ENCODE measurements at places on chromosomes 6 and 20.

- DNase-seq = no peak
These were observed 54.4 kb downstream of the DHX35 start for GRCh38 chr20:39016506-39016905.

- no peak for DNase-seq
These were observed 7.3 kb downstream of the SLC2A4RG start for GRCh38 chr20:63746751-63747315.

GRCh38 chr6:170083236-170084051 lies 207.4 kb downstream of the DLL1 start:
- no peak for DNase-seq

- DNase-seq = peak; percentile 18
These were observed 584 bp downstream of the PTK7 start for GRCh38 chr6:43076464-43077332.

DNA sequence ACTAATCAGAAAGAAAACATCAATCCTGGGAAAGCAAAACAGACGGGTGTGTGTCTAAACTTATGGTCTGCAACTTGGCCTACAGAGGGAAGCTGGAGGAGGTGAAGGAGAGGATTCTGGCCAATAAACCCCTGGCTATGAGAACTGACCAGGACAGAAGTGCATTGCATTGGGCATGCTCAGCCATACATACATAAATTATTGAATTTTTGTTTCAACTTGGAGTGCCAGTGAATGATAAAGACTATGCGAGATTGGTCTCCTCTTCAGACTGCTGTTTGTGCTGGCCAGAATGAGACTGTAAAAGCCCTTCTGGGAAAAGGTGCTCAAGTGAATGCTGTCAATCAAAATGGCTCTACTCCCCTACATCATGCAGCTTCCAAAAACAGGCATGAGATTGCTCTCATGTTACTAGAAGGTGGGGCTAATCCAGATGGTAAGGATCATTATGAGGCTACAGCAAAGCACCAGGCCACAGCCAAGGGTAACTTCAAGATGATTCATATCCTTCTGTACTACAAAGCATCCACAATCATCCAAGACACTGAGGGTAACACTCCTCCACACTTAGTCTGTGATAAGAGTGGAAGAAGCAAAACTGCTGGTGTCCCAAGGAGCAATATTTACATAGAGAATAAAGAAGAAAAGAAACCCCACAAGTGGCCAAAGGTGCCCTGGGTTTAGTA lies 17.4 kb downstream of the ADNP start:
- DNase-seq = no peak

- no peak for DNase-seq
These were observed 151.3 kb downstream of the CDC5L start for GRCh38 chr6:44538807-44539201.

- no peak for DNase-seq
These were observed 93.9 kb downstream of the ARID1B start for GRCh38 chr6:156870924-156871539.

GRCh38 chr6:19159089-19159488 lies 678.1 kb upstream of the ID4 start:
- DNase-seq = no peak

- no peak for DNase-seq
These were observed 10.5 kb upstream of the BMP2 start for GRCh38 chr20:6756693-6757595.

DNA sequence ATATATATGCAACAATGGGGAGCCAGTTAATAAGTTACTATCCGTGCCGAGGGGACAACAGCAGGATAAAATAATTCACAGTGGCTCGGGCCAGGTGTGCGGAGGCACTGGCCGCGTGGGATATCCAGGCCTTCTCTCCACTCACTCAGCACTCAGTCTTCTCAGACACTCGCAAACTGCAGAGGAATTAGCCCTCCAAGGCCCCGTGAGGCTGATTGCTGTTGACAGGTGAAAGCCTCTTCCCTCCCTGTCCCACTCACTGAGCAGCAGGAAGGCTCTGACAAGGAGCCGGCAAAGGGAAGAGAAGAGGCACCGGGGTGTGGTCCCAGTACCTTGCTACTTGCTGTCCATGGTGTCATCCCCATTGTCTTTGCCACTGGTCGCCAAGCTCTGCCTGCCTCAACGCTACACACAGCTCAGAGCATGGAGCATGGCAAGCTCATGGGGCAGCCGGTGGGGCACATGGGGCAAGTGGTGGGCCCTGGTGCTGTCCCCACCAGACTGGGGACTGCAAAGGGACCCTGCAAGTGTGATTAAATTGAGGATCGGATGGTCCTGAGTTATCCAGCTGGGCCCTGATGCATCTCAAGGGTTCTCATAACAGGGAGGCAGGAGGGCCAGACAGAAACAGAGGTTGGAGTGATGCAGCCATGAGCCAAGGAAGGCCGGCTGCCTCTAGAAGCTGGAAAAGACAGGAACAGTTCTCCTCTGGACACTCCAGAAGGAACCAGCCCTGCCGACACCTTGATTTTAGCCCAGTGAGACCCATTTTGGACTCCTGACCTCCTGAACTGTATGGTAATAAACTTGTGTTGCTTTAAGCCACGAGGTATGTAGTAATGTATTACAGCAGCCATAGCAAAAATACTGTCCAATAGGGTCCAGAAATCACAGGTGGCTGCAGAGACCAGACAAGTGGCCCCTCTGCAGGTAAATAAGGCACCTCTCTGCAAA lies 119.7 kb downstream of the PSMB1 start:
- no peak for DNase-seq

- no peak for DNase-seq
These were observed 24.8 kb upstream of the FOXQ1 start for GRCh38 chr6:1287103-1287591.

- peak; percentile 72 for DNase-seq
These were observed at the start of gene PLAGL1 for GRCh38 chr6:144008120-144008811. Gene PLAGL1, minus strand, starts transcription at chr6:144008259. Its CDS starts 60,123 bp downstream, at chr6:143948136.

DNA sequence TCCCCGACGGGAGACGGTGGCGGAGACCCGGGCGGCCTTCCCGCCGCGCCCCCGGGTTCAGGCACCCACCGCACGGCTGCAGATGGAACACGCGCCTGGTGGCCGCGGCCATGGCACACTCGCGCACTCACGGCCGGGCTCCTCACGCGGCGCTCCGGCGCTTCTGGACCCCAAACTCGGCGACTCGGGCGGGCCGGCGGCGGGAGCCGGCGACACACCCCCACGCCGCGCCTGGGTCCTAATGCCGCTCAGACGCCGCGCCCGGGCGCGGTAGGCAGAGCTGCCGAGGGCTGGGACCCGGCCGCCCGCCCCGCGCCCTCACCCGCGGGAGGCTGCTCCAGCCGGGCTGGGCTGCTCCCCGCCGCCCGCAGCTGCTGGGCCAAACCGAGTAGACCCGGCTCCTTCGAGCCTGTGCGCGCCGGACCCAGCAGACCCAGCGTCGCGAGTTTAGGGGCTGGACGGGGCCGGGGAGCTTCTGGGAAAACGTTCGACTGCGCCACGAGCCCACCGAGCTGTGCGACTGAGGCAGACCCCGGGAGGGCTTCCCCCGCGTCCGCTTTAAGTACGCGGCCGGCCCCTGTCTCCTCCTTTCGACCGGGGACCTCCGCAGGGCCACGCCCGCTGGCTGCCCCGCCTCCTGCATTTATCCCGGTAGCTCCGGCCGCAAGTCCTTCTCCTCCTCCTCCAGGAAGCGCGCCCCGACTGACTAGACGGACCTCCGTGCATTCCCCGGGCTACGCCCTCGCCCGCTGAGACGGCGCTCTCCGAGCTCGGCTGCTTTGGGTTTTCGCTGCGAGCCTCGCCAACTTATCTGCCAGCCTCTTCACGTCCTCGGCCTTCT lies at the start of gene SLC4A11:
Gene SLC4A11 (minus strand): TSS at position 165 of the 841 bp plus-strand sequence. CDS start 53 bp downstream, at position 112.
- DNase-seq = peak; percentile 72

GRCh38 chr6:53306819-53307347 lies 41.9 kb downstream of the ELOVL5 start:
- no peak for DNase-seq

GRCh38 chr20:11426948-11427347 lies 490.7 kb upstream of the BTBD3 start:
- DNase-seq = no peak

DNA sequence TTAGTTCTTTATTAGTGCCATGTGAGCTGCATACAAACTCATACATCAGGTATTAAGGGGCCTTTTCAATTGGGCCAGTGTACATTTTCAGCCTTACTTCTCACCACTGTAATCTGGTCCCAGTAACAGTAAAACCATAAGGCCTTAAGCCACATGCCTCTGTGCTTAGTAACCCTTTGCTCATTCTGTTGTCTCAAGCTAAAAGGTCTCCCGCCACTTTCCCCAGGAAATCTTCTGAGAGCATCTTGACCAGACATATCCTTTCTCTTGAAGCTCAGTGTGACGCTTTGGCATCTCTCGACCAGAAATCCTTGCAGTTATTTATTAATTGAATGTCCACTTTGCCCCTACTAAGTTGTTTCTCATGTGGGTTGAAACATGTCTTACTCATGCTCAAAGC lies 68.0 kb downstream of the CYP39A1 start:
- no peak for DNase-seq

DNA sequence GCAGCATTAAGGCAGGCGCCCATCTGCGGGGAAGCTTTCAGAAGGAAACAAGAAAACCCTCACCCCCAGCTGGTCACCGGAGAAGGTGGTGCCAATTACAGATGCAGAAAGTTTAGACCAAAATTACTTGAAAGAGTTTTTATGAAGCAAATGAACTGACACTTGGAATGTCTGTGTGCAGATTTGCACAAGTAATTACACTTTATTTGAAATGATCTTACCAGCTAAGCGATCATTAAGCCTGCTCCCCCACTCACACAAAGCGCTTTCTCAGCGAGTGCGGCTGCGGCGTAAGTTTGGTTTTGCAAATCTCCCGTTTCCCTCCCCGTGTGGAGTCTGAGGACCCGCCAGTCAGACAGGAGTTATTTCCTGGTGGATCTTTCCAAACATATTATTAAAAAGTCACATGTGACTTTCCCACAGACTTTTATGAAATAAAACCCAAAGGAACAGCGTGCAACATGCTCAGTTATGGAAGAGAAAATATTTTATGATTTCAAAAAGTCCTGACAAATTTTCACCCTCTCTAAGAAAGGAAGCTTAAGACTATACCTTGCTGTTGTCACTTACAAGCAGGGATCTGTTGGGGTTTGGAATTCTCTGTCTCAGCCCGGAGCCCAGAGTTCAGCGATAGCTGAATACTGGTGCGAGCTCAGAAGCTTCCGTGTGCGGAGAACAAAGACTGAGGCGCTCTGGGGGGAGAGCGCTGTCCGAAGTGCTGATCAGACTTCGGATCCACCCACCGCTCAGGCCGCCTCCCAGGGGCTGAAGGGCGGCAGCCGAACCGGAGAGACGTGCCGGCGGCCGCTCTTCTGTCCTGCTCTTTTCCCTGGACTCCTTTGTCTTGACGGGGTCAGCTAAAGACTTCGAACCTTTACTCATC lies 2.7 kb upstream of the MYT1 start:
- DNase-seq = peak; percentile 38

- DNase-seq = no peak
These were observed 76.0 kb upstream of the ADTRP start for GRCh38 chr6:11854408-11855165.

- no peak for DNase-seq
These were observed 130.4 kb downstream of the PTPRK start for GRCh38 chr6:128389820-128390534.

GRCh38 chr6:107509506-107509905 lies 19.6 kb downstream of the SOBP start:
- no peak for DNase-seq

DNA sequence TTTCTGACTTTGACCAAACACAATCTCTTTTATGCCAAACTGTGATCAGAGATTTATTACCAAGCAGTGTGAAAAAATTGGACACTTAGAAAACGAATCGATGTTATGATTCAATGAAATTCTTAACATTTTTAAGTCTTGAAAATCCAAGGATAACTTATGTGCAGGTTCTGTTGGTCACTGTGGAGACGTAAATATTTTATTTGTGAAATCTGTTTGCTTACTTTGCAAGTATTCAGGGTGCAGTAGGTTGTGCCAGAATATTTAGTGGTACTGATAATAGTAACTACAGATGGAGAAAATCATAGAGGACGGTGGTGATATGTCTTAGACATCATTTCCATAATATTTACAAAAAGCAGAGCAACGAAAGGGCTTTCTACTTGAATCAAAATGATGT lies 97.3 kb downstream of the BMP2 start:
- no peak for DNase-seq

DNA sequence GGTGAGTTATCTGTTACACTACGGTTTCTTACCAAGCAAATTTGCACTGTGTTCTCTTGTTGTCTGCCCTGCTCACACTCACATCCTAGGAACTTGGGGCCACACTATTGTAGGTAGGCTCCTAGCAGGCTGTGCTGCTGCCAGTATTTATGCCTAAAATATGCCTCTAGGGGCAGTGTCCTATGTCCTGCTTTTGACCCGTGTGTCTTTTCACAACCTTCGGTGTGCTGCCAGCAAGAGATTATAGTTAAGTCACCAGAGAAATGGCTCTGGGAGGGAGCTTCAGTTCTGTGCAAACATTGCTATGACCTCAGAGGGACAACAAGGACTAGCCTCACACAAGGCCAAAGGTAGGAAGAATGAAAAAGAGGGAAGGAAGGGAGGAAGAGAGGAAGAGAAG lies 8.9 kb upstream of the TAAR5 start:
- no peak for DNase-seq

- no peak for DNase-seq
These were observed 197.8 kb upstream of the HDDC2 start for GRCh38 chr6:125499535-125499934.

GRCh38 chr6:2072453-2072852 lies 173.0 kb downstream of the GMDS start:
- DNase-seq = no peak

DNA sequence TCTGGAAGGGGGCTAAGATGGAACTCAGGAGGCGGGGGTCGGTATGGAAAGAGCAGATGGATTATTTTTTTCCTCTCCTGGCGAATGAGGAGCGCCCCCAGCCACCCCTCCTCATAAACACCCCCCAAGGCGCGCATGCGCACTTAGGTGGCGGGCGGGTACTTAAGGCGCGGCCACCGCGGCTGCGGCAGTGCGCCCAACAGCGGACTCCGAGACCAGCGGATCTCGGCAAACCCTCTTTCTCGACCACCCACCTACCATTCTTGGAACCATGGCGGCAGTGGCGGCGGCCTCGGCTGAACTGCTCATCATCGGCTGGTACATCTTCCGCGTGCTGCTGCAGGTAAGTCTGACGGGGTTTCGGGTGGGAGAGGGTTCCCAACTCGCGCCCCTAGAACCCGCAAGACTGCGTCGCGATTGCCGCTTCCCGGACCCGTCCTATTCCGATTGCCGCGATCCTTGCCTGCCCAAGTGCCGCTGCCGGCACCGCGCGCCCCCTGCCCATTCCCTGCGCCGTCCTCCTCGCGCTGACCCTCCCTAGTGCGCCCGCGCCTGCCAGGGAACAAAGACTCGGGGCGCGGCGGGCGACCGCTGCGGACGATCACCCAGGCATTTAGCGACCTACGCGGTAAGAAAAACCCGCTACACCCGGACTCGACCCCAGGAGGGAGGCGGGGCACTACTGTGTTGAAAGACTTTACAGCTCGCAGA lies at the start of gene NNAT:
Gene NNAT (plus strand): TSS at position 190 of the 711 bp plus-strand sequence. CDS start 82 bp downstream, at position 272.
- DNase-seq = no peak

- peak; percentile 46 for DNase-seq
These were observed 46.0 kb downstream of the GTF2H5 start for GRCh38 chr6:158213925-158214674.

DNA sequence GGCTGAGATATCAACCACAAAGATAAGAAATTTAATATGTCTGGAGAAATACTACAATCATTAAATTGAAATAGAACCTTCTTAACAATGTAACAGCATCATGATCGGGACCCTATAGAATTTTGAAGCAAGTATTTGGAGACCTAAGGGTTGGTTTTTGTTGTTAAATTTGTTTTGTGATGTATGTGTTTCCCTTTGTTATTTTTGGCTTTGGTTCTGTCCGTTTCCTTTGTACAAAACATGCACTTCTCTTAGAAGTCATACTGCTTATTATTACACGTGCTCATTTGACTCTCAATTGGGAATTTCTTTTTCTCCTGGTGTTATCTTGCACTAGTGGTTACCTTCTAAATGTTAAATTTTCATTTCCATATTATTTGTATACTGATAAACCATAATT lies 4.0 kb upstream of the PLN start:
- DNase-seq = no peak
